ENCODE measurements at places on chromosomes 5 and 9. TPM values are rescaled to one million over a fixed set of nuclear protein-coding genes. Genes with fewer than 3 reads are reported as not detected.

The ECM2 gene
- 55.7 TPM for total RNA-seq

The HTR4 gene
- 0.08 TPM for total RNA-seq

The LMAN2 gene
- total RNA-seq: 93.5 TPM

The TMC1 gene
- total RNA-seq: 0.25 TPM

The TRPM3 gene
- total RNA-seq: 4.6 TPM
